ENCODE measurements at places on chromosomes 3 and 15. TPM values are rescaled to one million over a fixed set of nuclear protein-coding genes. Genes with fewer than 3 reads are reported as not detected.

GRCh38 chr3:170858599-170858998 is 11.4 kb downstream of the RPL22L1 start:
- DNase-seq, result no peak

Gene GCHFR
- total RNA-seq, result 17.2 TPM

Gene GREM1
- 0.42 TPM for total RNA-seq

Gene MLF1
- total RNA-seq, result 10.7 TPM

DNA sequence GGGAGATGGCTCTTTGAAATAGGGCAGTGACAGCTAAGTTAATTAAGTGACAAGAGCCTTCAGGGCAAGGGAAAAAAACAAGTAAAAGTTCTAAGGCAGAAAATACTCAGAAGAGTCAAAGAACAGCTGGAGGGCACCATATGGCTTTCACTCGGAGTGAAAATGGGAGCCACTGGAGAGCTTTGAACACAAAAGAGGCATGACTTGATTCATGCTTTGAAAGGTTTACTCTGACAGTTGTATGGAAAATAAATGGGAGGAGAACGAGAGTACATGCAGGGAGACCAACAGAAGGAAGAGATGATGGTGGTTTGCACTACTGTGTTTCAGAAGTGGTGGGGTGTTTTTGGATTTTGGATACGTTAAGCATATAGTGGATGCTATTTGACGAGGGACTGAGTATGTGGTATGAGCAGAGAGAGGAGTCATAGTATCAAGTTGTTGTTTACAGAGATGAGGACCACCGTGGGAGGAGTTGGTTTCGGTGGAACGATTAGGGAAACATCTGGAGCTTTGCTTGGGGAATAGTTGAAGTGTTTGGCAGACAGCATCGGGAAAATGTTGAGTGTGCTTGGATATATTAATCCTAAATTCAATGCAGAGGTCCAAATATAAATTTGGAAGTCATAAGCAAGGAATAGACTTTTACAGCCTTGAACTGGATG is 411.5 kb downstream of the GABRG3 start:
- no peak for DNase-seq

DNA sequence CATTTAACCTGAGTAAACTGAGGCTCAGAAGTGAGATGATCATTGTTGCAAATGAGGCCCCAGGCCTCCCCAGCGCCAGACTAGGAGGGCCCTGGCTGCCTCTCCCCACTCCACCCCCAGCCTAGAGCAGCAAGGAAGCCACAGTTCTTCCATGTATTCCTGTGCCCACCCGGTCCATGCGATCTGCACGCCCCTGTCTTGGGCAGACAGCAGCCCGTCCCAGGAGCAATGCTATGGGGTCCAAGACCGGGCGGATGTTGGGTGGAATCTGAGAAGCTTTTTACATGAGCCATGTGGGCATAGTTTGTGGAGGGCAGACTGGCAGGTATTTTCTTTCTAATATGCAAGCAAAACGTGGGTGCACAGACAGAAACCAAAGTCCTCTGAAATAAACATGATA is 15.1 kb downstream of the SH2D7 start:
- DNase-seq, result no peak

Gene C3orf38
- 32.2 TPM for total RNA-seq

Gene GALK2
- total RNA-seq, result 22.9 TPM

GRCh38 chr3:172647823-172648222 is 63.0 kb downstream of the NCEH1 start:
- DNase-seq, result no peak

DNA sequence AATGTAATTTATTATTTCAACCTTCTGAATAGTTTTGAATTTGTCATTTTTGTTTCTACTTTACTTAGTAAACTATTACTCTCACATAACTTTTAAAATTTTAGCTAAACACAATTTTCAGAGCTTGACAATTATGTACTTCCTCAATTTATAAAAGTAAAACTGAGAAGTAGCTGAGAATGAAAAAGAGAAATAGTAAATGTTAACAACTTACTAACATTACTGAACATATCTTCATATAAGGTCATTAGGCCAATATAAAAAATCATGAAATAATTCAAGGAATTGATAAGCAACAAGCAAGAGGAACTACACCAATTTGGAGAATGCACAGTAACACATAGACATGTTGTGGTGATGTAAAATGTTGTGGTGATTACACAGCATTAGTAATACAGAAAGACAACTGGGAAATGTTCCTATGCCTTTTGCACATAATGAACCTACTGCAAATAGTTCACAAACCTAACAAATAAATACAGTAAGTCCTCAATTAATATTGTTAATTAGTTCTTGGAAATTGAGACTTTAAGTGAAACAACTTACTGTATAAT is 137.9 kb downstream of the CBLB start:
- DNase-seq, result no peak

GRCh38 chr3:175608911-175609310 is 749.8 kb downstream of the NAALADL2 start:
- DNase-seq, result no peak

Gene GOLGA8S
- 0.42 TPM for total RNA-seq

- no peak for DNase-seq
These were observed 29.1 kb downstream of the PLXND1 start for GRCh38 chr3:129577366-129577765.

GRCh38 chr3:42439261-42440115 is 29.1 kb upstream of the LYZL4 start:
- no peak for DNase-seq

- DNase-seq, result no peak
These were observed 18.8 kb upstream of the CELF6 start for GRCh38 chr15:72338617-72339321.

GRCh38 chr15:32972686-32973085 is 221.8 kb downstream of the FMN1 start:
- DNase-seq, result no peak

- no peak for DNase-seq
These were observed 3.4 kb upstream of the AEN start for GRCh38 chr15:88617790-88618189.

Gene TF
- 2.2 TPM for total RNA-seq

DNA sequence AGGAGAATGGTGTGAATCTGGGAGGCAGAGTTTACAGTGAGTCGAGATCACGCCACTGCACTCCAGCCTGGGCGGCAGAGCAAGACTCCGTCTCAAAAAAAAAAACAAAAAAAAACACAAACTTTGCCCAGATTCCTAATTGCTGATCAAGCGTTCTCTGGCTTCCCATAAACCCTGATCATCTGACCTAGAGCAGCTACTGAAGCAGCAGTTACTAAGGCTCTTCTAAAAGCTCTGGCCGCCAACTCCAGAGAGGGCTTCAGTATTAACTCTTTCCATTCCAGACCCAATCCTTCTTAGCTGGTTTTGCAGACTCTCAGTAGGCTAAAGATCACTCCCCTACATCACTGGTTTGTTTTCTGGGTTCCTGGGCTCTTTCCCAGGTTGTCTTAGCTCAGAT is 201.6 kb downstream of the IGSF11 start:
- no peak for DNase-seq

Gene ZNF80
- not detected for total RNA-seq

DNA sequence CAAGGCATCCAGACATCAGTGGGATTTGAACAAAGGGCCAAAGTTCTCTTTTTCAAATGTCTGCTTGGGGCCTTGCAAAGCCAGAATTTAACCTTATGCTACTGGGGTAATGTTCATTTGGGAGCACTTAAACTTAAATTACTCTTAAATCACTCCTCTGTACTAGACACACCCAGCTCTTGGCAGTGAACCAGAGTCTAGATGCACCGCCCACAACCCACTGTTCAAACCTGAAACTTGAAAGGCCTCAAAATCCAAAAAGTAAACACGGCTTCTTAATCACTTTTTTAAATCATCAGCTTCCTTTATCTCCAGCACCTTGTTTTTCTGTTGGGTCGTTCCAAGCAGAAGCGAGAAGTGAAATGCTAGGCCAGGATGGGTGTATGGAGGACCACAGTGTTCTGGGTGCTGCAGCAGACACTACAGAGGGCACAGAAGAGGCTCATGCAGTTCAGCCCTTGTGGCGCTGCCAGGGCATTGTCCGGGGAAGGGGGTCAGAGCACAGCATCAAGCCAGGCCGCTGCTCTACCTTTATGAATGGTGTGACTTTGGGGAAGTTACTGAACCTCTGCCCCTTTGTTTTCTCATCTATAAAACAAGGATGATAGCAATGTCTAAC is 28.8 kb downstream of the MECOM start:
- DNase-seq, result no peak

GRCh38 chr15:23690450-23690852 is 3.3 kb upstream of the NDN start:
- no peak for DNase-seq

Gene SPTBN5
- total RNA-seq, result 3.9 TPM

DNA sequence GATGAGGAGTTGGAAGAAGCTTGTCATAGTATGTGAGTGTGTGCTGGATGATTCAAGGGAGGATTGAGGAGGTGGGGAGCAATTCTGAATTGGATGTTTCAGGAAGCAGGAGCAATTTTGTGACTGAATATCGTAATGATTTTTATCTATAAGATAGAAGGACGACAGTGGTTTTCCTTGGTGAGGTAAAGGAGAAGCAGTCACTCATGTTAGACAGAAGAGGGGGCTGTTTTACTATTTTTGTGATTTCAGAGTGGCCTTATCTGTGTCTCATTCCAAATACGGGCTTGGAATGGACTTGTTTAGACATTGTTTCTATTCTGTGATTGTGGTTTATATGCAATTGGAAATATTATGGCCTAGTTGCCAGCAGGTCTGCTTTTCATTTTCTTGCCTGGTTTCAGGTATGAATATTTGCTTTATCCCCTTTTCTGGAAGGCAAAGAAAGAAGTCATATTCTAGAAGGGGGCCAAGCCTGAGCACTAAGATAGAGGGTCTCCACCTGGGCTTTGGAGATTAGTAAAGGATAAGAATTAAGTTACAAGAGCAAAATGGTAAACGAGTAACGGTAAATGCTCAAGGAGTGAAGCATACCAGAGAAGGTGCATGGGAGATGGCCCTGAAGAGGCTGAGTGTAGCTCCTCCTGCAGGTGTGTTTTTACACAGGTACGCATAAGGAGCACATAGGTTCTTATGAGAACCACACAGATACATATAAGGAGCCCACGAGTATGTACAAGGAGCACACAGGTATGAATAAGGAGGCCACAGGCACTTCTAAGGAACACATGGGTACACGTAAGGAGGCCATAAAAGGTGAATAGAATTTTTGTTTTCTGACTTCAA is 124.6 kb upstream of the KCNAB1 start:
- DNase-seq, result no peak

- no peak for DNase-seq
These were observed 62.6 kb downstream of the SMAD3 start for GRCh38 chr15:67127965-67128364.

DNA sequence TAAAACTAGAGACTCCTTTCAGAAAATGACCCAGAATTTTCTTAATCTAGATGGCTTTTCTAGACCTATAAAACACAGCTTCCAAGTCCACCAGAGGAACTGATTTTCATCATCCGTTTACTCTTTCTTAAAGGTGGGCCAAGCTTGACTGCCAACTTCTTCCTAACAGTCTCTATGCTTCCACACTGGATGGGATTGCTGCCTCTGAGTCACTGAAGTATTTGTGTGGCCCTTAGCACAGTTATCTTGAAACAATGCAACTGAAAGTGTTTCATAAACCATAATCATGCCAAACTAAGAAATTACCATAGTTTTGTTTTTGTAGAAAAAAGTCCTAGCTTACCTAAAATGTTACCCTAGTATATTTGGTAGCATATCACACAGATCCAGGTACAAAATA is 985.7 kb downstream of the TUSC7 start:
- no peak for DNase-seq

Gene RPP25
- 11.8 TPM for total RNA-seq

- DNase-seq, result no peak
These were observed 61.4 kb downstream of the COL8A1 start for GRCh38 chr3:99699841-99700240.

Gene ATP8B4
- 16.9 TPM for total RNA-seq

DNA sequence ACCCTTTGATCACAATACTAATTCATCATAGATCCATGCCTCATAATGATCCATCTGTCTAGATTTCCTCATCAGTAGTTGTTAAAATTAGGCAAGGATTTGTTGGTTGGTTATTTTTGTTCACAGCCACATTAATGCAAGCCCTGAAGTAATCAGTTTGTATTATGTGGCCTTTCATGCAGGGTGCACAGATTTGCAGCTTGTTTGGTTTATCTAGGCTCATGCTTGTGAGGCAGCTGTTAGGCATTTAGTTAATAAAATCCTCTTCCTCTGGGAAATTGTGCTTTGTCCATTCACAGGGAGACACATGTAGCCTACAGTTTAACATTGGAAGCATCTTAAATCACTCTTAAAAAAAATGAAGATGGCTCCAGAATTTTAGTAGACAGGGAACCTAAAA is 162.8 kb upstream of the ZNF385D start:
- DNase-seq, result no peak
